Activated CD8-positive, alpha-beta T cell treated with anti-CD3 and anti-CD28 coated beads, Interleukin-2, amount 10 ng/mL, durations not matched to agents 7 days and 5 days (primary cell): ENCODE measurements at places on chromosomes 2 and 18.

- DNase-seq: peak; percentile 41
These were observed 31.4 kb upstream of the CASP8 start for GRCh38 chr2:201228912-201229290.

- DNase-seq: no peak
These were observed 3.1 kb upstream of the CYTIP start for GRCh38 chr2:157447031-157447430.

DNA sequence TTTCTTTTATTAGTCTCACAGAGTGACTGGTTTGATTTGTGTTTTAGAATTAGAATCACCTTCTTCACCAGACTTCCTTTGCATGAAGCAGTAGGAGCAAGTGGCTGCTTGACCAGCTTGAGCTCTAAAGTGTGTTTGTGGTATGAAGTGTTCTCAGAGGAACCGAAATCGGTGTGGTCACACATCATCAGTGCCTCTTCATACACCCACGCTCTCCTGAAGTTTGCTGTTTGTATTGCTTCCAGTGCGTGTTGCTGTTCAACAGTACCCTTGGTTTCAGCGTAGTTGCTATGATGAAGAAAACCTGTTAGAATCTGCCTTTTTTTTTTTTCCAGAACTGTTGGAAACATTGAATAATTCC lies 77.9 kb downstream of the LIMS1 start:
- DNase-seq: no peak

DNA sequence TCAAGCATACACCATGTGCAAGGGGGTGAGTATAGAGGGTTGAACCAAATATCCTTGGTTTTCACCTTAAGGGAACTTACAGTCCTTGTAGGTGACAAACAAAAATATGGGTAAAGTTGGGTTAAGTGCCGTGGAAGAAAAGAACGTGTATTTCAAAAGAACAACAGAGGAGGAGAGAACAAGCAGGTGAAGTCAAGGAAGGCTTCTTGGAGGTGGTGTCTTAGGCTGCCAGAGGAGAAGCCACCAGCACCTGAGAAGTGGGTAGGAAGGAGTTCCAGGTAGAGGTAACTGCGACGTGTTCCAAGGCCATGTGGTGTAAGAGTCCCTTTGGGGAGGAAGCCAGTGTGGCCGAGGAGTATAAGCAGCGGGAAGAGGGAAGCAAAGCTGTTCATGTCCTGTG lies 27.2 kb downstream of the CABLES1 start:
- DNase-seq: no peak

- DNase-seq: no peak
These were observed 9.2 kb downstream of the PTMA start for GRCh38 chr2:231717281-231718171.
